ENCODE measurements at places on chromosomes 1 and 21.

GRCh38 chr1:29586991-29587745, 350.8 kb downstream of the PTPRU start:
- no peak for DNase-seq

- DNase-seq = no peak
Observed at GRCh38 chr21:39979321-39979720, 112.1 kb downstream of the PCP4 start.

DNA sequence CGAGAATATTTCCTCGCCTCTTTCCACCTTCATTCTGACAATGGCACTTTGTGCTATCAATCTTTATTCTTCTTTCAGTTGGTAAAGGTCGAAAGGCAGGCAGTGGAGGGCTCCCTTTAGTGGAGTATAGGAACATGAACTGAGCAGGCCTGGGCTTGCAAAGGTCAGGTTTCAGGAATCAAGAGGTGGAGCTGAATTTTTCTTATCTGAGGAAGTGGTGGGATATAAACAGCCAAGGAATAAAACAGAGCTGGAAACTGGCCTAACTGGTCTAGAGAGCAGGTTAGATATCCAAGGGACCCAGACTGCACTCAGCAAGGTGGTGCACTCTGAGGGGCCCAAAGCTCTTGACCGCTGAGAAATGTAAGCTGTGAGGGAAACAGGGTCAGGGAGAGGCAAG, 99.1 kb downstream of the PLA2G4A start:
- DNase-seq = no peak

DNA sequence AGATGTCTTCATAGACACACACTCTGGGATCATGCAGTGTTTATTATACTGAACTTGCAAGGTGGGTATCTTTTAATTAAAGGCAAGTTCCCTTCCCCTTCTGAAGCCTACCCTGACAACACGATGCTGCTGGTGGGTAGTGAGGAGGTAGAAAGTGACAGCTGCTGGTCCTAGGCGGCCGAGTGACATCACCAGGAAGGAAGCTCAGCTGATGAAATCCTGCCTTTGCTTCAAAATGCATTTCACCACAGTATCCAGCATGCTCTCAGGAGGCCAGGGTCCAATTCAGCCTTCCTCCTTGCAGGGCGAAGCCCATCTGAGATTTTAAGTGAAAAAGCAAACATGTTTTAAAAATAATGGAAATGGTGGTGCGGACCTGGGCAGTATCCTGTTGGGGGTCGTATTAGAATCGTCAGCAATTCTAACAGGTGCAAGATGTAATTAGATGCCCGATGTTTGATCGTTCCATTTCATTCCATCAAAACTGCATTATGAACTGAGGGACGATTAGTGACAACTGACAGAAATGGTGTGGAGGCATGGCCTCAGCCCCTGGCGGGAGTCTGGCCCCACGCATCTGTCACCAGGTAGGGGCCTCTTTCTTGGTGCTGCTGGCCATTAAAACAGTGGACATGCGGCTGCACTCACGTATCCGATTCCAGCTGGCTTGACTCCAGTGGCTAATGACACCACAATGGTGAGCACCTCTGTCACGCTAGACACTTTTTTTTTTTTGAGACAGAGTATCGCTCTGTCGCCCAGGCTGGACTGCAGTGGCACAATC, 324.8 kb upstream of the C1orf174 start:
- no peak for DNase-seq

DNA sequence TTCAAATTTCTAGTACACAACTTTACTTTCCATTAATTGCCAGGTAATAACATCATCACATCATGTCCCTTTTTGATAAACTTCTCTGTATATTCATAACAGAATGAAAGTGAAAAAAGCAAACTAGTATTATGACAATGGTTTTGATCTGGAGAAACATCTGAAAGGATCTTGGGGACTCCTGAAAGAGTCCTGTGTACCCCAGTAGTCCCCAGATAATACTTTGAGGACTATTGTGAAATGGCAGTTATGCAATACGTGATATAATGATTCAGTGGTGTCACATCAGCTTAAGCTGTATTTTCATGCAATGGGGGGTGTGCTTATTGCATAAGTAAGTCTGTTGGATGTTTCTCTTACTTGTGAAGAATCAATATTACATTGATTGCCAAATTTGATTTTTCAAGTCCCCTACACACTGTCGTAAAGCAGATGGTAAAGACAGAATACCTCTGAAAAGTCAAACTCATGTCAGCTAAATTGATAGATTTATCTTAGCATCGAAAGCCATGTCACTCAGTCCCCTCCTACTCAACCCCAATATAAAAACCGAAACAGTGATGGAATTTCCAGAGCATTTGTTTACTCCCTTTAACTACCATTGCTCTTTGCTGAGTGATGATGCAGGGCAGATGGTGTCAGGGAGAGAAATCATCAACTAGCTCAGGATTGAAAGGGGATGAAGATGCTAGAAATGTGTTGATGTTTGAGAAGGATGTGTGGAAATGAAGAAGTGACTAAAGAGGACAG, 146.7 kb upstream of the C1orf105 start:
- DNase-seq = no peak

DNA sequence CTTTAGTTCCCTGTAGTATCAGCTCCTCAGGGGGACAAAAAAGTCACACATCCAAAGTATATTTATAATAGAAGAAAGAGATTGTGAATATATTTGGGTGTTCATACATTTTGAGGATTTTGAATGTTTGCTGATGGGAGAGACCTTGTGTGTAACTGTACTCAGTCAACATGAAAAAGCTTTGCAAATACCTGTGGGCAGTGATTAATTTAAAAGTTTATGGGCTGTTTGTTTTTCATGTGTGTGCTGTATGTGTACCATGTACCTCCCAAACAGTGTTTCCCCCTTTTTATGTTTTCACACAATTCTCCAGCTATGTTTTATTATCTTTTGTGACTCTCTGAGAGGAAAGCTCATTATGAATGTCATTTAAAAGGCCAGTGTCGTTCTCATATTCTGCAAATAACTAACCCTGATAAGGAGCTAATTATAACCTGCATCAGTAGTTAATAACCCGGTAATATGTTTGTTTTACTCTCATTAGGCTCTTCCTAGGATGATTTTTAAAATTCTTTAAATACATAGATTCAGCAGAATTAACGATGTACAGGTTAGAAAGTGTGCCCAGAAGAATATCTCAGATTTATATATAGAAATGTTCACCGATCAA, 271.5 kb downstream of the NFIA start:
- no peak for DNase-seq

DNA sequence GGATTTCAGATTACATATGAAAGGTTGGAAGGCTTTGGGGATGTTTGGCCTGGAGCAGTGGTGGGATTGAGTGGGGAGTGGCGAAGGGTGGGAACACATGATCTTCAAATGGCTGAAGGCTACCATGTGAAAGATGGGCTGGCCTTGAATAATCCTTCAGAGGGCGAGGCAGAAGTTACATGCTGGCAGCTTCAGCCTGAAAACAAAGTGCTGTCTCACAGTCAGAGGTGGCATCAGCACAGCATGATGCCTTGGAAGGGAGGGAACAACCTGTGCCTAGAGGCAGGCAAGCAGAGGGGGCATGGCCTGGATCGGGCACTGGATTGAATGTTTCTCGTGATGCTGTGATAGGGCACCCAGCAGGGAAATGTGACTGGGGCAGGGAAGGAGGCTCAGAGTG, 130.8 kb downstream of the BEND5 start:
- DNase-seq = no peak

- no peak for DNase-seq
Observed at GRCh38 chr1:162028726-162029125, 5.1 kb upstream of the OLFML2B start.

DNA sequence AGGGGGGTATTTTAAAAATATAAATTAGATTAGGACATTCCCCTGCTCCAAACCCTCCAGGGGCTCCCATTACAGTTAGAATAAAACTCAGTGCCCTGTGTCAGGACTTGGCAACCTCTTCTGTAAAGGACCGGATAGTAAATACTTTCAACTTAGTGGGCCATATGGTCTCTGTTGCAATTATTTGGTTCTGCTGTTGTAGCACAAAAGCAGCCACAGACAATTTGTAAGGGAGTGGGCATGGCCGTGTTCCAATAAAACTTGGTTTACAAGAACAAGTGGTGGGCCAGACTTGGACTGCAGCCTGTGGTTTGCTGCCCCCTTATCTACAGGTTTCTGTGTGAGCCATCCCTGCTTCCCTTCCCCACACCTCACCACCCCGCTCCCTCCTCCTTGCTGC, 92.0 kb downstream of the ACTL8 start:
- no peak for DNase-seq

GRCh38 chr1:212161231-212161781, 123.9 kb upstream of the PPP2R5A start:
- no peak for DNase-seq

GRCh38 chr1:6612641-6613360, 730 bp upstream of the PHF13 start:
- no peak for DNase-seq

DNA sequence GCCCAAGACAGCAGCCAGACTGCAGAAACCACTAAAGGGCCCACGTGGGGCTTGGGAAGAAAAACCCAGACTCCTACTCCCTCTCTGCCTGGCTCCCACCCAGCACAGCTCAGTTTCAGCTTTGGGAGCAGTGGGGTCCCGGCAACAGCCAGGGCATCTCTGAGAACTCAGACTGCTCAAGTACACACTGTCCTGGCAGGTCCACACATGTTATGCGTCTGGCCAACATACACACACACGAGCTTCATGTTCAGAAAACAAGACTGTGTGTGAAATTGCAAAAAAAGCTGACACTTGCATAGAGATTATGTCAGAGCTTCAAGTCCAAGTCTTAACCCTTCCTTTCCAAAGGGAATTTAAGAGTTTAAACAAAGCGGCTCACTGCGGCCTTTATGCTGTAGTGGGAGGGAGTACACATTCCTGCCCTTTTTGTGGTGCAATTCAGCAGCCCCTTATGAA, 136.6 kb upstream of the CD34 start:
- no peak for DNase-seq

DNA sequence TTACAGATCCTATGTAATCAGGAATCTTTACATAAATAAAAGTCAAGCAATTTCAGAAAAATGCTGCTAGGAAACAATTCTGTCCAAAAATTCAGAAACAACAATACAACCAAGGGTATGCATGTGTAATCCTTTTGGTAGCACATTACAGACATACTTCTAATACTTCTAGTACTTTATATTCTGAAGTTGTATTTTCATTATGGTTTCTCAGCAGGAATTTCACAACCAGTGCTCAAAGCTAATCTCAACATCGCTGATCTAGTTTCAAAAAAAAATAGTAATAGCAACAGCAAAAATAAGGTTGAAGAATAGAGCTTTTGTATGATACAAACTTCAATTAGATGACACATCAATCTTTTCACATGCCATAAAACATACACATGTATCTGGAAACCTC, 545.2 kb downstream of the LTN1 start:
- DNase-seq = no peak

DNA sequence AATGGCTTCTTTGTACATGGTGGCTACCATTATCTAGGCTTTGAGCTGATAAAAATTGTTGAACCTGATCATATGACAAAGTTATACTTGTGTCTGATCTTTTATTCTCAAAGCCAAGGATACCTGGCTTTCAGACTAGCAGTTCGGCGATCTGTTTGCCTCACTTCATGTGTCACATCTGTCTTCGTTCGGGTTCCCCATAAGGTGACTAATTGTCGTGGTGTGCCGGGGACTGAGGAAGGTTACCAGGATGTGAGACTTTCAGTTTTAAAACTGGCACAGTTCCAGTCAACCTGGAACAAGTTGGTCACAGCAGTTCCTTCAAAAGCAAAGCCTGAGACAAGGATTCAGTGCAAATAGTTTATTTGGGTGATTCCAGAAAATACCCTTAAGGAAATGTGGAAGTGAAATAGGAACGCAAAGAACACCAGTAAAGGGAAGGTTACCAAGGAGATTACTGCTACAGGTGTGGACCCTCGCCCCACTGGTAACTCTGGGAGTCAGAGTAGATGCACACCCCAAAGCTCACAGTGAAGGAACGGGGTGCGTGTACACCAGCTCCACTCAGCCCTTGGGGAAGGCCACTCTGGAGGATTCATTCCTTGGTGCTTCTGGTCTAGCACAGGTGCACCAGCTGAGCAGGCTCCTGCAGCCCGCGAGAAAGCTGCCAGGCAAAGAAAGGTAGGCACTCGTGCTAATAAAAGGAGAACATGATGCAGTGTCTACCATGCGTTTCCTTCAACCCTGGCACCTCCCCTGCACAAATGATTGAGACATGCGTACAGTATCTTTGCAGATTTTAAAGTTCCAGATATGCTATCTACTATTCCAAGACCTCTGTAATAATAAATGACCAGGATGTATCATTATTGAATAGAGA, 69.0 kb downstream of the VWA5B1 start:
- no peak for DNase-seq

- DNase-seq = no peak
Observed at GRCh38 chr1:110348771-110349170, 9.6 kb downstream of the RBM15 start.

- no peak for DNase-seq
Observed at GRCh38 chr1:47761974-47762373, 235.2 kb downstream of the TRABD2B start.

DNA sequence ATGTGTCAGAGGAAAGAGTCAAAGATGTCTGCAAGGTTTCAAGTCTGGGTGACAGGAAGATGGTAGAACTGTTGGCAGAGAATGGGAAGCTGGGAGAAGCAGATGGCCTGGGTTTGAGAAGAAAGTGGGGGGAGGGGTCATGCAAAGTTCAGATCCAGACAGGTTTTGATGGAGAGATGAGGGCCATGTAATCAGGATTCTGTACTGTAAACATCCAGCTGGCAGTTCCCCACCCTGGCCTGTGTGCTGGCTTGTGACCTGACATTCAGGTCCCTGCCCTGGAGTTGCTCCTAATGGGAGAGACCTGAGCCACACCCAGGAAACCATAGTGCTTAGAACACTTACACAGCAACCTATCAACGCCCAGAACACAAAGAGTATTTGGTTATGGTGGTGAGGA, 15.6 kb upstream of the ETV3 start:
- no peak for DNase-seq

DNA sequence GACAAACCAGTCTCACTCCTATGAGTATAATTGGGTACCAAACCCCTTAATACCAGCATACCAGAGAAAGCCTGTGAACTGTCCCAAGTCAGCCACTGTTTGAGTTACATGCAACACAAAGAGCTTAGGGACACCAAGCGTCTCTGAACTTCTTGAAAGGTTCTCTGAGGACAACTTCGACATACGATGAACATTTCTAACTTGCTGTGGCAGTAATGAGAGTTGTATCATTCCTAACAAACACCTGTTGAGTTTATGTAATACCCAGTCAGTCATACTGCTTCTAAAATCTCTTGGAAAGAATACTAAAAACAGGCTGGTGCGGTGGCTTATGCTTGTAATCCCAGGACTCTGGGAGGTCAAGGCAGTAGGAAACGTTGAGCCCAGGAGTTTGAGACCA, 18.4 kb downstream of the CCT8 start:
- no peak for DNase-seq

- no peak for DNase-seq
Observed at GRCh38 chr1:109657395-109657794, 1.5 kb downstream of the GSTM4 start.

GRCh38 chr1:83102630-83103071, 896.3 kb downstream of the TTLL7 start:
- no peak for DNase-seq
